ENCODE measurements at places on chromosomes 16 and 17.

- no peaks in the 10 kb centered on the region for H3K4me1 ChIP-seq
- no peak for DNase-seq
- no peak overlapping the region for H3K4me3 ChIP-seq
- H3K36me3 ChIP-seq = peaks cover 78% of the 10 kb centered on the region
These were observed 48.1 kb upstream of the GOSR1 start for GRCh38 chr17:30429155-30429554.

- H3K27me3 ChIP-seq = no peaks in the 10 kb centered on the region
- peaks cover 14% of the 10 kb centered on the region for H3K36me3 ChIP-seq
- no peak overlapping the region for H3K27ac ChIP-seq
- no peaks in the 10 kb centered on the region for H3K4me1 ChIP-seq
These were observed 51.5 kb upstream of the FASN start for GRCh38 chr17:82149401-82150099.

GRCh38 chr17:51401279-51401678 is 140.9 kb downstream of the UTP18 start:
- H3K27ac ChIP-seq = no peak overlapping the region
- no peaks in the 10 kb centered on the region for H3K4me1 ChIP-seq
- DNase-seq = no peak
- no peaks in the 10 kb centered on the region for H3K27me3 ChIP-seq
- no peak overlapping the region for H3K4me3 ChIP-seq

GRCh38 chr17:50199211-50199802 is 2.1 kb downstream of the COL1A1 start:
- no peak overlapping the region for H3K27ac ChIP-seq
- H3K4me1 ChIP-seq = no peaks in the 10 kb centered on the region
- peaks cover 48% of the 10 kb centered on the region for H3K27me3 ChIP-seq
- no peak overlapping the region for H3K4me3 ChIP-seq
